Endothelial cell of umbilical vein (primary cell): ENCODE measurements at places on chromosomes 1 and 21.

GRCh38 chr1:219716611-219717114 lies 103.8 kb upstream of the ZC3H11B start:
- no peak for DNase-seq

GRCh38 chr1:229756666-229757065 lies 130.6 kb downstream of the URB2 start:
- no peak for DNase-seq

- DNase-seq, result no peak
Observed at GRCh38 chr1:76865696-76866286, 1.5 kb upstream of the ST6GALNAC5 start.

GRCh38 chr1:61742620-61743430 lies 545 bp downstream of the PATJ start:
- DNase-seq, result peak; percentile 49

GRCh38 chr1:23897083-23897482 lies 16.1 kb downstream of the CNR2 start:
- DNase-seq, result no peak

DNA sequence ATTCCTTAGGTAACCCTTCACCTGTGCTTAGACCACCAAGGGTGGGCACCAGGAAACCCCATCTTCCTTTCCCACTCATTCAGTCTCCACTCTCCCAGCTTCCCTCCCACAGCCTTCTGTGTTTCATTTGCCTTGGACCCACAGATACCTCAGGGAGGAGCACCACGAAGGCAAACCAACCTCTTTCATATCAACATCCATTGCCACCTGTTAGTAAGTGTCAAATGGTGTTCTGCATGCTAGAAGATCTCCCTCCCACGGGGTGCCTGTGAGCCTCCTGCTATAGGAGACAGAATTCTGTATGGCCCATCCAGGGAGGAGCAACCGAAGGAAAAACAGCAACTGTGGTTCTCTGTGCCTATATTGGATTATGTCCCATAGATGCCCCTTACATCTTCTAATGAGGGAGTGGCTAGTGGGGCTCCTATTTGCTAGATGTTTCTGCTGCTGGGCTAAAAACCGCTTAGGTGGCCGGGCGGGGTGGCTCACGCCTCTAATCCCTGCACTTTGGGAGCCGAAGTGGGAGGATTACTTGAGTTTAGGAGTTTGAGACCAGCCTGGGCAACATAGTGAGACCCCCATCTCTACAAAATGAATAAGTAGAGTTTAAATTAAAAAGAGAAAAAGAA lies 25.6 kb upstream of the SCCPDH start:
- no peak for DNase-seq

GRCh38 chr1:42017259-42017658 lies 98.5 kb upstream of the HIVEP3 start:
- DNase-seq, result no peak

DNA sequence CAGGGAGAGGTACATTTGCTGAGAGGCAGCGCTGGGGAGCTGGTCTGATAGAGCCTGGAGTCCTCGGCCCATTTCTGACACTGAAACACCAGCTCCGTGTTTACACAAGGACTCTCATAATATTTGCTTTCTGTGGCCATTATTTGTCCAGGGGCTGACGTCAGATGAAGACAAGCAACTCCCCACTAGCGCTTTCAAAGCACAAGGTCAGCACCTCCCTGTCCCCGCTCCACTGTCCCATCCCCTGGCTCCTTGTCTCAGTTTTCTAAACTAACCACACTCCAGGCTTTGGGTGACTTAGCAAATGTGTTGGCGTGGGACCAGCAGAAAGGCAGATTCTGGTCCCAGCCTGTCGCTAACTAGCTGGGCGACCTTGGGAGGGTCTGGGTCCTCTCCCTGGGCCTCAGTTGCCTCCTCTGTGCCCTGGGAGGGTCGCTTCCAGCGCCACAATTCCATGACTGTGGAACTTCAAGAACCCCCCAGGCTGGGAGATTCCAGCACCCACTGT lies 37.4 kb upstream of the ZBTB40 start:
- no peak for DNase-seq

GRCh38 chr1:88800382-88801051 lies 90.8 kb downstream of the GTF2B start:
- peak; percentile 24 for DNase-seq

GRCh38 chr1:100440075-100440809 lies 87.9 kb downstream of the CDC14A start:
- no peak for DNase-seq

DNA sequence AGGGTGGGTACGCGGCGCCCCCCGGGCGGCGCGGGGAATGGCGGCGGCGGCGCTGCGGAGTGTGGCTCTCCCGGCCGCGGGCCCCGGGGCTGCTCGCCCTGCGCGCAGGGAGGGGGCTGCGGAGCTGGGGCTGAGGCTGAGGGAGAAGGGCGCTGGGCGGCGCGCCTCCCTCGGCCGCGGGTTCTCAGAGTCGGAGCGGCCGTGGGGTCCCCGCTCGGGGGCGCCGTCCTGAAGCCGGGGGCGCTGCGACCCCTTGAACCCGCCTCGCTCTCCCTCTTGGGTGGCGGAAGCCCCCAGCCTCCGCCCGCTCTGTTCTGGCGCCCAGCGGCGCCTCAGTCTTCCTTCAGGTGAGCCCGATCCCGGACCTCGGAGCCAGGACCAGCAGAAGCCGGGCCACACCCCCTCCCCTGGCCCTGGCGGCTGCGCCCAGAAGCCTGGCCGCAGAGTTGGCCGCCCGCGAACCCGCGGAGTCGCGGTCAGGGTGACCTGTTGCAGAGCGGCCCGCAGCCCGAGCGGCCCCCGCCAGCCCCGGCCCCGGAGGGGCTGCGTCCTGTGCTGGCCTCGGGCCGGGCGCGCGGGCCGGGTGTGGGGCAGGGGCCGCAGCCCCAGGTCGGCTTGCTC lies 532 bp downstream of the RALGPS2 start:
- peak; percentile 42 for DNase-seq

- DNase-seq, result no peak
Observed at GRCh38 chr1:7582460-7582972, 188.6 kb upstream of the VAMP3 start.

DNA sequence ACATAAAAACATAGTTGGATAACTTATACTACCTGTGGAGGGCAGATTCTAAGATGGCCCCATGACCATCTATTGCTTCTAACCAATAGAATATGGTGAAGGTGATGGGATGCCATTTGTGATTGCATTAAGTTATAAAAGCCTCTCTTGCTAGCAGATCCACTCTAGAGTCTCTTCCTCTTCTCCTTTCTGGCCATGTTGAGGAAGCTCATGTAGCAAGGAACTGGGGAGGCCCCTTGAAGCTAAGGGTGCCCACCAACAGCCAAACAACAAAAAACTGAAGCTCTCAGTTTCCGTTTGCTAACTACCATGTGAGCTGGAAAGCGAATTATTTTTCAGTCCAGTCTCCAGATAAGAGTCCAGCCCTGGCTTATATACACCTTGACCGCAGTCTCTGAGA lies 16.0 kb upstream of the AGO1 start:
- DNase-seq, result no peak

DNA sequence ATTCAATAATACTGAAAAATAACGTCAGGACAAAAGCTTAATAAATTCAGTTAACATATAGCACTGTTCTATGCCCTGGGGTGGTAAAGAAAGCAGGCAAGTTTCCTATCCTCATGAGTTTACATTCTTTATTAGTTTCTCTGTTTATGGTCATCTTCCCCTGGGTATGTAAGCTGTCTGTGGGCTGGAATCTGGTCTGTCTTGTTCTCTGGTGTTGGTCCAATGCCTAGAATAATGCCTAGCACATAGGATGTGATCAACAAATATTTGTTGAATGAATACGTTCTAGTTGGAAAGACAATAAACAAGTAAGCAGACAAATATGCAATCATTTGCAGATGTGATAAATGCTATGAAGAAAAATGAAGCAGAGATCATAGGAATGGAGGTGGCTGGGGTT lies 7.2 kb upstream of the IGSF3 start:
- no peak for DNase-seq

DNA sequence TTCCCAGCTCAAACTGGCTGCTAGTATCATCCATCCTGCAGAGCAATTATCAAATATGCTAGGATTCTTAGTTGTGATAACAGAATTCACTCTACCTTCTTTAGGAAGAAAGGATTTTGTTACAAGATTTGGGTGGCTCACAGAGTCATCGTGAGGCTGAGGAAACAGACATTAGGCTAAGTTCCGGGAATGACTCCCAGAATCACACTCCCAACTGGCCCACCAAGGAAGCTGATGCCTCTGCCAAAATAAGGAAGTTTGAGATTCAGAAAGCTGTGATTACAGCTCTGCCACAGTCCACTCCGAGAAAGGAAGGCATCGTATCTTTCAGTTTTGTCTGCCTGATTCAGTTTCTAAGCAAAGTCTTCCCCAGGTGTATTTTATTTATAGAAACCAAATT lies 50.6 kb upstream of the LYPLAL1 start:
- DNase-seq, result no peak

DNA sequence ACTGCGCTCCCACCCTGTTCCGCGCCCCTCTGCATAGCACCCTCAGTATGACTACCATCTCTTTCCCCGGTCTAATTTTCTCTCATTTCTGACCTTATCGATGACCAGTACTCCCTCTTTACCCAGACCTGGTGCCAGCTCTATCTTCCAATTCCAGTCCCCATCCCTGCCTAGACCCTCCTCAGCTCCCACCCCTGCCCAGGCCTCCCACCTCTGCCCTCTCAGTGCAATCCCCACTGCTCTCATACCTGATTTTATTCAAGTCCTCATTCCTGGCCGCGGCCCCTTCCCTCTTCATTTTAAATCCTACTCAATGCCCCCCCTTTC lies 1.3 kb downstream of the USP24 start:
- no peak for DNase-seq

DNA sequence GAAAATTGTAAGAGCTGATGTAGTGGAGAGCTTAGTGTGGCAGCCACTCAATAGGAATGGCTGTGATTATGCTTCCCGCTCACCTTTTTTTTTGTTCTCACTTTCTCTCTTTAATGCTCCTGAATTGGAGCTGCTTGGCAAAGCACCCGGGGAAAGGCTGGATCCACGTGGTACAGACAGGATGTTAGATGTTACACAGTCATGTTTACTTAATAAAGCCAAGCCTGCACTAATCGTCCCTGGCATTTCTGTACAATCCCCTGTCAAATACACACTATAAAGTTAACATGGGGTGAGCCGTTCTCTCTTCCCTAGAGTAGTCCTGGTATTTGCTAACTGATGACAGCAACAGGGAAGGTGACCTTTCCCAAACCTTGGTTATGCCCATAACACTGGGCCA lies 187.8 kb downstream of the ZSCAN20 start:
- DNase-seq, result no peak

- no peak for DNase-seq
Observed at GRCh38 chr1:54764922-54765561, 719 bp upstream of the PARS2 start.

GRCh38 chr1:147902253-147902845 lies at the start of gene GJA8:
TSS of gene GJA8 (plus strand) at chr1:147902795. CDS start at chr1:147907956, 5,161 bp downstream.
- DNase-seq, result no peak

DNA sequence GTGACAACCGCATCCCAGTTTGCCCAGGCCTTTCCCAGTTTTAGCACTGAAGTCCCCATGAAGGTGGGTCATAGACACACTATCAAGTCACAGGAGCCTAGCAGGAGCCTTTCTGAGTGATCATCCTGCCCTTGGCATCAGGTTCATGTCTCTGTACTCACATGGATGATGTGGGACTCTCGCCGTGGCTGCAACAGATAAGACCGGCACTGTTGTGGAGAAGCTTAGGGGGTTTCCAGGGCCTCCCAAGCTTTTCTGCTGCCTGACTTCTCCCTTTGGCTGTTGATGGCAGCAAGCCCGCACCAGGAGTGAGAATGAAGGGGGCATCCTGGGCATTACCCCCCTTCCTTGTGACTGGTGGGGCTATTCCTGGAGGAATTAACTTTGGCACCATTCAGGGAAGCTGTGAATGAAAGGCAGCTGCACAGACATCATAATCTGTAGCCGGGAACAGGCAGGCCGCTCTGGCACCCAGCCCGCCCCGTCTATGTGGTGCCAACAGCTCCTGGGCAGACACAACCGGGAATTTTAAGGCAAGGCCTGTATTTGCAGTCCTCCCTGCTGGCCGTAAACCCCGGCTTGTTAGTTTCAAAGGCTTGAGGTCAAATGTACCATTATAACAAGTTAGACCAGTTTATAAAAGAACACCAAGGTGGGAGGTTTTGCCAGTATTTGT lies 148.6 kb downstream of the HUNK start:
- no peak for DNase-seq

- DNase-seq, result peak; percentile 99
Observed at GRCh38 chr1:209839875-209840546, 12.2 kb downstream of the UTP25 start.

GRCh38 chr1:149884433-149885338 lies 14.7 kb upstream of the BOLA1 start:
- DNase-seq, result no peak

GRCh38 chr21:33993286-33994231 lies 78.0 kb upstream of the ATP5PO start:
- DNase-seq, result peak; percentile 45

- no peak for DNase-seq
Observed at GRCh38 chr1:155646307-155646706, 36.3 kb downstream of the MSTO1 start.

- no peak for DNase-seq
Observed at GRCh38 chr1:14800500-14801076, 202.1 kb downstream of the KAZN start.

DNA sequence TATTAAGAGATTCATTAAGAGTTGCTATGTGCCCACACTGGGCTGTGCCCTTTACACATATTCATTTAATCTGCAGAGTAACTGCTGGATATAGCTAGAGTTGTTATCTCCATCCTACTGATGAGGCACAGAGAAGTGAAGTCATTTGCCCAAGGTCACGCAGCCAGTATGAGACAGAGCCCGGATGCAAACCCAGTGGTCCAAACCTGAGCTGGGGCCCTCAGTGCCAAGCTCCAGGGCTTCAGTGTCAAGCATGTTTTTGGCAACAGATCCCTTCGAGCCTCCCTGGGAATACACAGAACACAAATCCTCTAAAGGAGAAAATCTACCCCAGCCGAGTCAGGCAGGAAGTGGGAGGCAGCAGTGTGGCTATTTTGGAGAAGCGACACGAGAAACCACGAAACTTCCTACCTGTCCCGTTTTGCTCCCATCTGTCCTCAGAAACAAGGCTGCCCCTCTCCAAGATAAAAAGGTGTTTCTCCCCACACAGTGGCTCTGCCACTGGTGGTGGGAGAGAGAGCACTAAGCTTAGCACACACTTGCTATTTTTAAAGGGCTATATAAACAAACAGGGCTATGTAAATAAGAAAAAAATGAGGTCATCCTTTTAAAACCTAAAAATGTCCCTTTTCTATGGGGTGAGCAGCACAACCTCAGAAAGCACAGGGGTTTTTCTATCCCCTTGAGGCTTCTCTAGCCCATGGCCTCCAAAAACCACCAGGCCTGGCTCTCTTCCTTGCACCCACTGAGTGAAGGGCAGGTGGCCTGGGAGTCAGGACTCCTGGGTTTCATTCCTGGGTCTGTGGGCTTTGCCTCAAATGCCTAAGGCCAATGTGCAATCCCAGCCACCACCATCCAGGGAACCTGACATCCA lies 138.6 kb upstream of the EDN2 start:
- no peak for DNase-seq

- no peak for DNase-seq
Observed at GRCh38 chr1:173303984-173304383, 96.9 kb upstream of the TNFSF4 start.

GRCh38 chr1:1429671-1430073 lies 5.8 kb upstream of the VWA1 start:
- peak; percentile 45 for DNase-seq
